ENCODE measurements at places on chromosomes 2 and 18.

GRCh38 chr18:46176001-46176400 lies 71.8 kb downstream of the HAUS1 start:
- DNase-seq = no peak

DNA sequence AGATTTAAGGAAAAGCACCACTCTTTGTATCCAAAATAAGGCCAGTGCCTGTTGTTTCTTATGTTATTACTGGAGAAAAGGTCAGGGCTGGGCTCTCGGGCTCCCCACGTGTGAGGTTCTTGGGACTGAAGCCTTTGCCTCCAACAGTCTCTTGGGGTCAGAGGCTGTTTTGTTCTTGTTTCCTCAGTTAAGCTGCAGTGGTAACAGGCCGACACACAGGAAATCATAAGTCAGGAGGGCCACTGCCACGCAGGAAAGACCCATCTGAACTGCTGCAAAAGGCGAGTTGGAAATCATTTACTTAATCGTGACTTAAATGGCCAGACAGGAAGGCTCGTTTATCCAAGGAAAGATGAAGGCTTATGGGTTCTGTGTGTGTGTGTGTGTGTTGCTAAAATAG lies 30.3 kb upstream of the IL37 start:
- no peak for DNase-seq

DNA sequence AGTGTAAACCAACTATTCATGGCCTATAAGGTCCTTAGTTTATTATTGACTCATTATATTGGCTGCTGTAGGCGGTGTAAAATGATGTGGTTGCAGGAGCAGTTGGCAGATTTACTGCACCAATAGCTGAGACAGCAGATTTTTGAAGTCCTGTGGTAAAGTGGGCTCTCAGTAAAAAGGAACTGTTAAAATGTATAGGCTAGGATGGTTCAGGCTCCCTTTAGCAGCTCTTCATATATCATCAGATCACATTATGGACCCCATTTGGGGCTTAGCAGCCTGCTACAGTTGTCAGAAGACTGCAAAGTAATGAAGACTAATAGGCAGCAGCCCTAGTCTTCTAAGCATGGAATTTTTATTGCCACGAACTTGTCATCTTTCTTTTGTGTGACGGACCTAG lies 27.8 kb downstream of the MTX2 start:
- DNase-seq = no peak

- no peak for DNase-seq
Measured at GRCh38 chr2:121698318-121698930, 38.3 kb downstream of the NIFK start.

GRCh38 chr2:212050871-212051270 lies 487.7 kb downstream of the ERBB4 start:
- DNase-seq = no peak

- DNase-seq = no peak
Measured at GRCh38 chr18:23968638-23969604, 45.6 kb upstream of the TTC39C start.
